Activated CD4-positive, alpha-beta T cell treated with anti-CD3 and anti-CD28 coated beads, Interleukin-2, amount 50 U/mL, for 48 hours (primary cell): ENCODE measurements at places on chromosomes 16 and 17.

GRCh38 chr17:82302568-82302963 is 14.8 kb downstream of the CD7 start:
- DNase-seq: no peak

DNA sequence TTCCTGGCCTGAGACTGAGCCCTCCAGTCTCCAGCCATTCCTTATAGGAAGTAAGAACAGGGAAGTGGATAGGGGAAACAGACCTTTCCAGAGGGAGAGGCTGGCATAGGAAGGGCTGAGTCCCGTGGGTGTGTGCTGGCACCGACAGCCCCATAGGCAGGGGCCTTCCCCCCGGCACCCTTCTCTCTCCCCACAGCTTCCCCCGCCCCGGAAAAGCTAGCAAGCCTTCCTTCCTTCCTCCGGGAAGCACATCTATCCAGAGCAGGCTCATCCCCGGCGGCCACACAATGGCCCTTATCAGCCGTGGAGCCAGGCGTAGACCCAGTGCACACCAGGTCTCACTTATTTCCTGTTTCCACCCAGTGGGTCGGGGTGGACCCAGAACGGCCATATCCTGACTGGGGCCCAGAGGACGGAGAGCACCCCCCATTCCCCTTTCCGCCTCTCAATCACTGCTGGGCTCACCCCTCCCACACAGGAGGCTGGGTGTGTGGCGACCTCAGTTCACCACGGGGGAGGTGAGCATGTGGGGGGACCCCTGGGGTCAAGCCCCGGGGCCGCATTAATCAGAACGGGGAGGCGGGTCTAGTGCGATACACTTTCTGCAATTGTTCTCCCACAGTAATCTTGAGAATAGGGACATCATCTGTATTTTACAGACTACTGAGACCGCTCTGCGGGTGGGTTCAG is 950 bp upstream of the MYO1C start:
- no peak for DNase-seq

- no peak for DNase-seq
These were observed 11.0 kb upstream of the PHKG2 start for GRCh38 chr16:30736995-30737793.

DNA sequence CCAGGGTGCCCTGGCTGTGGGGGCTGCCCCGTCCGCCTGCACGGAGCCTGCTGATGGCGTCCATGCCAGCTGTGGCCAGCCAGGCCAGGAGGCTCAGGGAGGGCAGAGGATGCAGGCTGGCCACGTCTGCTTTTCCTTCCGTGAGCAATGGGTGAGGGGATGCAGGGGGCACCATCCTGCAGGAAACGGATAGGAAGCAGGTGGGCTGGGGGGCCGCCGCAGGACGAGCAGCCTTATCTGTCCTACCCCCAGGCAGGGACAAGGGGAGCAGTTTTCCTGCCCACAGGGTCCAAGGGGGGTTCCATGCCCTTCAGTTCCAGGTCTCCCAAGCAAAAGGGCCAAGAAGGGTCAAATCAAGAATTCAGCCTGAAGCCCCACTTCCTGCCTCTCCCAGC is 6.8 kb downstream of the DUS1L start:
- no peak for DNase-seq

GRCh38 chr16:89922477-89922883 is 662 bp upstream of the TUBB3 start:
- DNase-seq: peak; percentile 38

DNA sequence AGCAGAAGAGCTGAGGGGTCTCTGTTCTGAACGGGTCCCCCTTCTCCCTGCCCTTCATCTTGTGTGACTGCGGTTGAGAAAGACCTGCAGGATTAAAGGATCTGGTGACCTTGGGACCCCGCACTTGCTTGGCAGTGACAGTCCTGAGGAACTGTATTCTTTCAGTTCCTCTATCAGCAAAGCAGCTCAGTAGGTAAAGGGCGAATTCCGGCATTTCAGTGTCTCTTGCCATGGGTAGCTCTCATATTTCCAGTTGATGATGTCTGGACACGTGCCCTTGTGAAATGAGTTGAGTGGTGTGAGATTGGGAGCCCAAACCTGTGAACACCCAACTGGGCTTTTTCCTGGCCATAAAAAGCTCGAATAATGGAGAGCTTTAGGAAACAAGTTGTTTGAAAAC is 135.7 kb downstream of the PRKCA start:
- DNase-seq: no peak

- no peak for DNase-seq
These were observed 105.4 kb downstream of the FTO start for GRCh38 chr16:53809088-53809932.

DNA sequence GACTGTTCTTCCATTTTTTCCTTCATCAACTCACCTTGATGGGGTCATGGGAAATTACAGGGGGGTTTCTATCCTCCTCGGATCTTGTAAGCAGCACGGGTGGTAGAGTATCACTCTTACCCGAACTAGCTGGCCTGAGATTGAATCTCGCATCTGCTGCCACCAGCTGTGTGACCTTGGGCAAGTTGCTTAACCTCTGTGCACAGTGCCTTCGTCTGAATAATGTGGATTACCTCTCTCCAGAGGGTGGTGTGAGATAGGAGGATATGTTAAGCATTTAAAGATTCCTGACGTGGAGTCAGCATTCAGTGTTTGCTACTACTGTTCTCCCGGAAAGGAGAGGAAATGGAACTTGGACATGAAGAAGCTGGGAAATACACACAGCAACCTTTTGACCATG is 24.4 kb downstream of the LASP1 start:
- no peak for DNase-seq

DNA sequence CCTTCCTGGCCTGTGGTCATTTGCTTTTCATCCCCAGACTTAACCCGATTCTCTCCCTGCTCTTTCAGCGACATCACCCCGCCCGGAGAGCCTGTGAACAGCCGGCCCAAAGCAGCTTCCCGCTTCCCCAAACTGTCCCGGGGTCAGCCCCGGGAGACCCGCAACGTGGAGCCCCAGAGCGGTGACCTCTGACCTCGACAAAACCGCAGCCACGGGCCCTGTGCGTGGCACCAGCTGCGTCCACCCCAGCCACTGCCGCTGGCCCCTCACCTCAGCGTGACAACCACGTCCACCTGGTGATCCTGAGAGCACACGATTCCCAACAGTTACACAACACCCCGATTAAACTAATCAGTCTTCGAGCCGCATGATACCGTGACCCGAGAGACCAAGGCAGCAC is 235.2 kb downstream of the CPPED1 start:
- DNase-seq: no peak

DNA sequence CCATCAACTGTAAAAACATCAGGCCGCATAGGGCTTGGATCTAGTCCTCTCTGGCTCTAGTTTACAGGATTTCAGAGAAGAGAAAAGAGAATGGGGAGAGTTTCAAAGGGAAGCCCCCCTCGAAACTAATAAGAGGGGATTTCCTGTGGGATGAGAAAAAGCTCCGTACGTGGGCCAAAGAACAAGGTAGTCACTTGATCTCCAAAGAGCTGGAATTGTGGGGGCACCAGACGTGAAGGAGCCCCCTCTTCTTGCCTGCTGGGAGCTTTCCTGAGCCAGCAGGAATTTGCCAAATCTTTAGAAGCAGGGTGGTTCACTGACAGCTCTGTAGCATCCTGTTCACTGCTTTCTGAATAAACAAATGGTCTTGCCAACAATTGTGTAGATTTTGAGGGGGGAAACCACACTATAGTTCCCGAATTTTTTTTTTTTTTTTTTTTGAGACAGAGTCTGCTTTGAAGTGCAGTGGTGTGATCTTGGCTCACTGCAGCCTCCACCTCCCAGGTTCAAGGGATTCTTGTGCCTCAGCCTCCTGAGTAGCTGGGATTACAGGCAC is 7.0 kb upstream of the TMIGD1 start:
- no peak for DNase-seq
